ENCODE measurements at places on chromosomes 4 and X.

DNA sequence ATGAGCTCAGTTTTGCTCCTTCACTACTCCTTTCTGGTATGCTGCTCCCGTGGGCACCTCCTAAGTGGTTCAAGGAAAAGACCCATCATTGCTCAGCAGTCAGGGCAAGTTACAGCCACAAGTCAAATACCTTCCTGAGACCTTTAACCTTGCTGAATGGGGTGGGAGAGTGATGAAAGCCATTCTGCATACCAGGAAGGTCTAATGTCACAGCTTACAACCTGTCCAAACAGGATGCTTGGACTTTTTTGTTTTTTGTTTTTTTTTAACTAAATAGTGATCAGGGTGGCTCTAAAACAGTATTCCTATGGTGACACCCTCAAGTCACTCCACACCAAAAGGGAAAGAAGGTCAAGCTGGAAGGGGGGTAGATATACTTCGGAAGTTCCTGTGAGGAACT lies 93.1 kb downstream of the GPC3 start:
- no peak for DNase-seq

DNA sequence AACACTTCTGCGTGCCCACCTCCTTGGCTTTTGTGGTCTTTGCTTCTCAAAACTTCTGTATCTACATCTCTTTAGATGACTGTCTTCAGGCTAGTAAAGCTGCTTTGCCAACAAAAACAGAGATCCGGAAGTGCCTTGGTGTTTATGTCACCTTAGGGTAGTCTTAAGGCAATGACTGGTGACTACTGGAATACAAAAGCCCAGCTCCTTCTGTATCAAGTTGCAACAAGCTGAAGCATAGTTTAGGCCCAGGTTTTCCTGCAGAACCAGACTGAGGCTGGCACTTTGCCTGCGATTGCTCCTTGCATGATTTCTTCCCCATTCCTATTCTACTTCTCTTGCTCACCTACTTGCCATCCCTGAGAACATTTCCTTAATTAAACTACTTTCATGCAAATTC lies 333.8 kb downstream of the DMD start:
- no peak for DNase-seq

GRCh38 chr4:119016636-119017035 lies 119.0 kb upstream of the MYOZ2 start:
- no peak for DNase-seq

DNA sequence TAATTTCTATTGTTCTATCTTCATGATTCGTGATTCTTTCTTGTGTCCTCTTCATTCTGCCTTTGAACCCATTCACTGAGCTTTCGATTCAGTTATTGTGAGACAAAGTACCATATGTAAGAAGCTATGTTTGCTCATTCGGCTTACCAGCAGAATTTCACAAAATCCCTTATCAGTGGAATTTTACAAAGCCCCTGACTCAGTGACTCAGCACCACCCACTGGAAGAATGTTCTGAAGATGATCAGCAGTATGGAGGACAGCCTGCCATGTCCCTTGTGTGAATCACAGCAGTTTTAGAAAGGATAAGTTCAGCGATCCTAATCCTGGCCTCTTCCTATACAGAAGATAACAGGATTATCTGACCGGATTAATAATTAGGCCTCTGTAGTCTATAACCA lies 5.8 kb upstream of the UXT start:
- DNase-seq = no peak
